ENCODE measurements at places on chromosomes 3 and 15.

- no peak for DNase-seq
Measured at GRCh38 chr15:52193791-52194190, 2.6 kb upstream of the GNB5 start.

- no peak for DNase-seq
Measured at GRCh38 chr3:54053211-54053610, 69.1 kb upstream of the CACNA2D3 start.

DNA sequence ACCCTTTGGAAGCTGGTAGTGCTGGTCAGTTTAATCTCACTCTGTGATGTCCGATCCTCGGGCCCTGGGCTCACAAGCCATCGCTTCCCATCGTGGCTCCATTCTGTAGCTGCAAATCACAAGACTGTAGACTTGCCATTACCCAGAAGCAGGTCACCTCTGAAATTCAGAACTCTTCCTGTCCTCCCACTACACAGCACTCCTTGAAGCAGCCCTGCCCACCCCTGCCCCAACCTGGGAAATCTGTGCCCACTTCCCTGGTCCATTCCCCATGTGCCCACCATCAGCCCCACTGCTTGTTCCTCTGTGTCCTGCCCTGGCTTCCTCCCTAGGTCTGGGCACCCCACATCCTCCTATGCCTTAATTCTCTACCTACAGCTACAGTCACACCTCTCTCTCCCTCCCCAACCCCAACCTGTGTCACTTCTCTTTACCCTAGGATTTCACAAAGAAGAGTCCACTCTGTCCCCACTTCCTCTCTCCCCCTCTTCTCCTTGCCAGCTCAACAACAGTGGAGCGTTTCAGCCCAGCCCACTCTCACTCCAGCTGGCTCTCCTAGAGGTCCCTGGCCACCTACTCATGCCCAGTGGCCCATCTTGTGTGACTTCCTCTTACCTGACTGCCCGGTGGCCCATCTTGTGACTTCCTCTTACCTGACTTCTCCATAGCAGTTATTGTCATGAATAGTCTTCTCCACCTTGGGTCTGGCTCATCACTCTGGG is 8.3 kb downstream of the ZNF710 start:
- no peak for DNase-seq

DNA sequence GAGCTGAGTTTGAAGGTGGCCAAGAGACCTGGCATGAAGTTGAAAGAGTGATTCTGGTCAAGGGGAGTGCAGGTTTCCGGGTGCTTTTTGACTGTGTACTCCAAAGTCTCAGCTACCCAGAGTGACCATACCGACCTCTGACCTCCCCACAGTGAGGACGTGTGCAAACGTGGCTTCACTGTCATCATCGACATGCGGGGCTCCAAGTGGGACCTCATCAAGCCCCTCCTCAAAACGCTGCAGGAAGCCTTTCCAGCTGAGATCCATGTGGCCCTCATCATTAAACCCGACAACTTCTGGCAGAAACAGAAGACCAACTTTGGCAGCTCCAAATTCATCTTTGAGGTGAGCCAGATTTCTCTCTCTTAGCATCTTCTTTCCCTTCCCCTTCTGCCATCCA is 272.4 kb upstream of the ROPN1 start:
- DNase-seq: no peak

- DNase-seq: no peak
Measured at GRCh38 chr3:177516158-177517011, 319.1 kb upstream of the TBL1XR1 start.

GRCh38 chr3:182629521-182629920 is 163.8 kb upstream of the ATP11B start:
- no peak for DNase-seq

GRCh38 chr15:58241872-58242271 is 103.7 kb downstream of the AQP9 start:
- no peak for DNase-seq

GRCh38 chr3:135516143-135516542 is 449.4 kb upstream of the PPP2R3A start:
- DNase-seq: no peak

- no peak for DNase-seq
Measured at GRCh38 chr15:40929660-40930429, 705 bp downstream of the DLL4 start.

Measured in amygdala (tissue), 56 donors.